ENCODE measurements at places on chromosomes 1 and 21.

- DNase-seq = no peak
These were observed 35.0 kb downstream of the ARHGEF10L start for GRCh38 chr1:17574516-17574915.

DNA sequence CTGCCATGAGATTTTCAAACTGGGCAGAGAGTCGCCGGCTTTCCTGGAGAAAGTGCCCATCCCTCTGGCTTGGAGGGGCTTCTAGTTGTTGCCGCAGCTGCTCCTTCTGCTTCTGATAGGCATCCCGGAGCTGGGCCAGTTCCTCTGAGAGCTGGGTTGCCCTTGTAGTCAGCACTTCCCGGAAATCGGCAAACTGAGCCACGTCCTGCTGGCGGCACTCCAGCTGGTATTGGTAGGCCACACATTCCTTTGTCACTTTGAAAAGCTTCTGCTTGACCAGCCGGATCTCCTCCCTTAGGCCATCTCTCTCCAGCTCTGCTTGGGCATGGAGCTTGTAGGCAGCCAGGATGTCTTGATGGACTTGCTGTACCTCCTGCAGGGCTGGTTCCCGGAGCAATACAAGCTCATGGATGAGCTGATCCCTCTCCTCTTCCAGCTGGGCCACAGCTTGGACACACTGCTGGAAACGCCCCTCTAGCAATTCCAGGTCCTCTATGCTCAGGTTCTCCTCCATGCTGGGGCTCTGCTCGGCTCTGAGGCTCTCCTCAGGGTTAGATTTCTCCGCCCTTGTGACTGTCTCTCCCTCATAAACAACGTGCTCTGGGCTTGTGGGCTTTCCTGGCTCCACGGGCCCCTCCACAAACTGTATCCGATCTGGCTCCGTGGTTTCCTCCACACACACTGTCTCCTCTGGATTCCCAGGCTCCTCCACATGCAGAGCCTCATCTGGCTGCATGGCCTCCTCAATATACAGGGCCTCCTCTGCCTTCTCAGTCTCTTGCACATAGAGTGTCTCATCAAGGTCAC lies 7.3 kb downstream of the SYNC start:
- no peak for DNase-seq

DNA sequence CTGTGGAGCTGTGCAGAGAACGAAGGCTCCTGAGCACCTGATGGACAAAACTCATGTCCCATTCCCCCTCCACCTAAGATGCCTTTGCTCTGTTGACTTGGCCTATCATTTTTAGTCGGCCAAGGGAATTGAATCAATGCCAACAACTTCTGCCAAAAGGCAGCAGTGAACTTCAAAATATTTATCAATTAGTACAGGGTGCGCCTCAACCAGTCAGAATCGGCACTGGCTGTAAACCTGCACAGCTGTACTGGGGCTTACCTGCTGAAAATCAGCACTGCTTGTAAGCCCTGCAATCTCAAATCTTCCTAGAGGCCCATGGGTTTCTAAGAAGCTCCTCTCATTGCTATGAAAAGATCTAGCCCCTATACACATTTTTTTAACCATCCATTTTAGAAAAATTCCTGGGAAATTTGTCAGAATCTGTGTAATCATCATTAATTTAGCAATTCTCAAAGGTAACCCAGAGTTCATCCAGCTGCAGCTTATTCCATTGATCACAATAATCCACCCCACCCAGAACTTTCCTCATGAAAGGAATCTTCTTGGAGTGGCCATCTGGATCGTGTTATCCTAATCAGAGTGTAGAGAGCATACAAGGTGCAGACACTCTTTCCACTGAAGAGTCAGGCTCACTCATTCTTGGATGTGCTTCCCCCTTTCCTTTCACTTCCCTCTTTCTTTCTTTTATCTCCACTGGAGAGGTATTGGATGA lies 40.2 kb downstream of the ADAMTS1 start:
- no peak for DNase-seq

DNA sequence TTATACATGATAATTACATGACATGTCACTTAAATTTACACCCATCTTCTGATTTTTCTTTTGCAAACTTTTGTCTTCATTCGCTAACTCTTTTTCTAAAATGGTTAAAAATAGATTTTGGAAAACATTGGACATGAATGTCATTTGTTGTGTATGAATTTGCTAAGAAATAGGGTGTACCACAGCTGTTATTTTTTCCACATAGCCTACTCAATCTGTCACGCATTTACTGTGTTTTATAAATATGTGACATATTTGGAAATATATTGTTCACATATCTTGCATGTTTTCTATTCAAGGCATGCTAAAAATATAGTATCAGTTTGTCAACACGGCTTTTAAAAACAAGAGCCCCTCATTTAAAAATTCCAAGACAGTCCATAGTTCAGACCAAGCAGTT lies 47.9 kb upstream of the TARBP1 start:
- DNase-seq = no peak

DNA sequence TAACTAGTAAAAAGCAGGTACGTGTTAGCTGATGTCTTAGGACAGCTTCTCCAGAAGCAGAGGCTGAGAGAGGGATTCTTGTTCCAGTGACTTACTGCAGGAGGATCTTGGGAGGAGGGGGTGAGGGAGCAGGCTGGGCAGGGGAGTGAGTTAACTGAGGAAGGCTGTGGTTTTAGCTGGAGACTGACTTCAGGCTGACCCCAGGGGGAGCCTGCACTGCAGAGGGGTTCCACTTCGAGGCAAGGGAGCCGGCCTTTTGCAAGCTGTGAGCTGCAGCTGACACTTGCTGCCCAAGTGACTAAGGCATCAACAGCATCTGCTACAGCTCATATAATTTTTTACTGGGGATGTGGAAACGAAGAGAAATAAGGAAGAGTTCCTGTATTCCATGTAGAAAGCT lies 50.4 kb upstream of the SOD1 start:
- DNase-seq = no peak

- no peak for DNase-seq
These were observed 116.5 kb downstream of the RNF220 start for GRCh38 chr1:44521378-44522080.

DNA sequence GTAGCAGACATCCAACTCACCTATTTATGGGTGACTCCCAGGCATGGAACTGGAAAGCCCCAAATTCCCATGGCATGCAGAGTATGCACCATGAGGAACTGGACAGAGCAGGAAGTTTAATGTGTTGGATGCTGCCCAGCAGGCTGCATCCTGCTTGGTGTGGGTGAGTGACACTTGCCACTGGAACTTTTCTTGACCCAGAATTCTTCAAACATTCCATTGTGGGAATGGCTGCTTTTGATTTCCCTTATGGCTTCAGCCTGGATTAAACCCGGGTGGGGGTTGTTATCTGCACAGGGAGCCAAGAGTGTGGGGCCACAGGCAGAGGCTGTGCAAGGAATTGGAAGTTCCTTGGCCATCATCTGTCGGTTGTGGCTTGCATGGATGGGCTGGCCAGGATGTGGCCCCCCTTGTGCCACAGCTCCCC lies 26.9 kb upstream of the BACE2 start:
- DNase-seq = no peak

DNA sequence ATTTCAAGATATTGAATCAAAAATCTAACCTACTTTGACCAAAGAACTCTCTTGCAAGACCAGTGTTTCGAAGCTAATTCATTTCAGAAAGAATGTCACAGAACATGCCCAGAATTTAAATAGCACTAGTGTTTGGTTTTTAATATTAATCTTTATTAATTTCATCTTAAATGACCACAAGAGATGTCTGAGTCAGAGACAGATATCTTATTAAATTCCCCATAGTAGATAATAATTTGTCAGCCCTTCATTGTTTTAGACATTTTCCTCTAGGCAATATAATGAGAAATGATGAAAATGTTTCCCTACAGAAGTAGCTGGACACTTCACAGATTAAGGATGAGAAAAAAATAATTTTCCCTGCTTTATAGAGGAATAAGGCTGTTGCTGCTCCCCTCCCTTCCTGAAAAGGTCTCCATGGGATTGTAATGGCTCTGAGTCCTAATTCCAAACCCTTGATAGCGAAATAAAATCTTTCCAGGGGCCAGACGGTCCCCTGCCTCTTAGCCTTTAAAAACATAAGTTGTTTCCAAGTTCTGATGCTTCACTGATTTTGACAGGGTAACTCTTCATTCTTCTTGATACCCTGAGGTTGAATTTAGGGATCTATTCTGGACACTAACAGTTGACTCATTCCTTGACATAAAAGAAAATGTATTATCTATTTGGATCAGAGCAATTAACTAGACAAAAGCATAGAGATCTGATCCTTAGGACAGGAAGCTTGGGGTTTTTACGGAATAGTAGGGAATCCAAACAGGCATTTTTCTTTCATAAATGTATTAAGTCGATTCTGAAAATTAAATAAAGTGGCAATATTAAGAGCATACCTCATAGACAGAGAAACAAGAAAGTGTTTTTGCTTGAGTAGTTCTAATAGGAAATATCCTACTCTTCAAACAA lies 820.8 kb downstream of the BRINP3 start:
- DNase-seq = no peak

DNA sequence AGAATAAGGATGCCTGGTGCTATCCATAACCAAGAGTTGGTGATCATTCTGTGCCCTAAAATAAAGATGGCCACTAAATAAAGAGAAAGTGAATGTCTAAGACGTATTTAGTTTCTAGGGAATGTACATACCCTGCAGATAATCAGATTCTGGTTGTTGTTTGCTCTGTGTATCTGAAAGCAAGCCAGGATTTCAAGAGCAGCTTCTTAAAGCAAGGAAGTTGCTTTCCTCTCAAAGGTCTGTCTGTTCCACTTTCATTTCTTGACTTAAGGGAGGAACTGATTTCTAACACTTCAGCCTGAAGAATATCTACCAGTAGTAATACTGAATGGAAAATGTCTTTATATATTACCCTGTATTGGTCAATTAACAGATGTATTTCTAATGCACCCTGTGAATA lies 88.8 kb downstream of the KIF1B start:
- no peak for DNase-seq

- DNase-seq = no peak
These were observed 4.8 kb upstream of the SLC35D1 start for GRCh38 chr1:67058761-67059160.

DNA sequence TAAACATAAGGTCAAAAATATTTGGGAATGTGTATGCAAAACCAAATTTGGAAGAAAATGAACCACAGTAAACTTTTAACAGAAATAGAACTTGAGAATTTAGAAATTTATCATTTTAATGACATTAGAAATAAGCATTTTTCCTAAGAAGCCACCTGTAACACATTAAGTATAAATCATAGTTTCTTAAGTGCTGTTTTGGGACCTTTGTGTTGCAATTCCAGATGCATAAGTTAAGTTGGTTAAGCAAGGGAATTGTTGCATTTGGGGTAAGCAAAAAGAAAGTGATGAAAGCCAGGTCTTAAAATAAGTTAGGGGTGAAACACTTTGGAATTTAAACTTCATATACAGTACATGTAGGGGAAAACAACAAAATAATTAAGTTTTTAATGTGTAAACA lies 49.8 kb downstream of the CDKN2C start:
- DNase-seq = no peak

GRCh38 chr1:3471356-3472087 lies 17.1 kb downstream of the ARHGEF16 start:
- DNase-seq = no peak

DNA sequence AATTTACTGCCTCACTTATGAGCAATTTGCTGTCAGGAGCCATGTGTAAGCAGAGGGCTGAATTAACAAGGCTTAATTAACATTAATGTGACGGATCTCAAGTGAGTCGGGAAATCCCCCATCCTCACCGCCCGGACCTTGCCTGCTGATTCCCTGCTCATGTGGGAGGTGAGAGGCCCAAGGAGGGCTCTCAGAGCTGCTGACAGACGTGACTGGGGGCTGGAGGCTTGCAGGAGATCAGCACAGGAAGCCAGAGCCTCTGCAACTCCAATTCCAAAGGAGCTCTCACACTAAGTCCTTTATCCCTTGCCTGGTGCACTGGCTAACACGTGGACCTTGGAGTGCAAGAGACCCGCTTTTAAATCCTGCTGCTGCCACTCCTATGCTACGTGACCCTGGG lies 19.4 kb downstream of the LRP8 start:
- no peak for DNase-seq

DNA sequence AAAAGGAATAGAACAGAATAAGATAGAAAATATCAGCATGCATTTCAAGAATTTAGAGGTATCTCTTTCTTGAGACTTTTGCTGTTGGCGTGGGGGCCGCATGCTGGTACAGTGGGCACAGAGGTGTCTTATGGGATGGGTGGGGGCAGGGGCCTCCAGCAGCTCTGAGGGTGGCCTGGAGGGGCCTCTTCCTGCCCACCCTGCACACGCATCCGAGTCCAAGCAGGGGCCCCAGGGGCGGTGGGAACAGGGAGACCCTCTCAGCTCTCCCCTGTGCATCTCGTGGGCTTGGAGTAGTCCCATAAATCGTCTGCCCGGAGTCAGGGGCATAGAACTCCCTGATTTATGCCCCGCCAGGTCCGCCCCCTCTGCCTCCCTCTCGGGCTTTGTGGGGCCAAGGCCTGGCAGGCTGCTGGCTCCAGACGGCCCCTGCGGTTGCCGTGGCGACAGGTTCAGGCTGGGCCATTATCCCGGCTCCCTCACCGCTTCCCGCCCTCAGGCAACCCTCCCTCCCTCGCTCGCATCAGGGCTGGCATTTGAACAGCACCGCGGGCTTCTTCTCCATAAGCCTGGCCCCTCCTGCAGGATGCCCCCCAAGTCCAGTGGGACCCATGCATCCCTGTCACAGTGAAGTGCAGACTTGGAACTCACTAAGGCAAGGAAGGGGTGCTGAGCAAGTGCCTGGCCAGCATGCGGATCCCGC lies 133.2 kb upstream of the ZBTB40 start:
- DNase-seq = no peak

- no peak for DNase-seq
These were observed 36.3 kb downstream of the ACTL8 start for GRCh38 chr1:17791480-17791879.

- DNase-seq = no peak
These were observed 10.8 kb upstream of the MYOC start for GRCh38 chr1:171663036-171663853.

- DNase-seq = no peak
These were observed 408.0 kb downstream of the SIPA1L2 start for GRCh38 chr1:232221802-232222499.

- no peak for DNase-seq
These were observed 25.0 kb downstream of the SCP2 start for GRCh38 chr1:52952112-52952511.

- DNase-seq = no peak
These were observed 17.7 kb downstream of the CSMD2 start for GRCh38 chr1:34147301-34147700.

- peak; percentile 13 for DNase-seq
These were observed 40.4 kb downstream of the DAP3 start for GRCh38 chr1:155729031-155729898.

DNA sequence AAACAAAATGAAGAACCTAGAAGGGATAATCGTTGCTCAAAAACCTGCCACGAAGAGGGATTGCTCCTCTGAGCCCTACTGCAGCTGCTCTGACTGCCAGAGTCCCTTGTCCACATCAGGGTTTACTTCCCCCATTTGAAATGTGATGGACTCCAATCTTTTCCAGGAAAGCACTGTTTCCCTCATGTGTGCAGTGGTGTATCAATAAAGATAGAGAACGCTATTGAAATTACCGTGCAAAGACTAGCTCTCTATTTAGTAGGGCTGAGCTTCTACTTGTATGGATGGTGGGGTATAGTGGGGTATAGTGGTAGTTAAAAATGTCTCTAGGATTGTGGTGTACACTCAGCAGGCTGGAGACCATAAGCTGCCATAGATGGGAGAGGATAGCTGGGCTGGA lies 3.7 kb downstream of the TMCO2 start:
- DNase-seq = no peak
